ENCODE measurements at places on chromosomes 2 and 18. TPM values are rescaled to one million over a fixed set of nuclear protein-coding genes. Genes with fewer than 3 reads are reported as not detected.

The FSHR gene
- not detected for total RNA-seq

The MOGAT1 gene
- total RNA-seq: not detected

The RAPH1 gene
- total RNA-seq: 1.4 TPM

The TDRD15 gene
- not detected for total RNA-seq

The NETO1 gene
- not detected for total RNA-seq

The SULT1C4 gene
- total RNA-seq: not detected

The SLC4A5 gene
- 2.8 TPM for total RNA-seq

The CYP27A1 gene
- 0.10 TPM for total RNA-seq

The MOCOS gene
- total RNA-seq: 0.18 TPM

The LRRC30 gene
- total RNA-seq: not detected

The TRAK2 gene
- 53.4 TPM for total RNA-seq

The CABLES1 gene
- 2.0 TPM for total RNA-seq

The CPLX4 gene
- total RNA-seq: not detected

The TMEM169 gene
- total RNA-seq: 3.0 TPM

The SOWAHC gene
- 0.35 TPM for total RNA-seq

The PSMA8 gene
- total RNA-seq: 0.91 TPM

The CYS1 gene
- total RNA-seq: 0.28 TPM

The SAG gene
- 0.10 TPM for total RNA-seq
